ENCODE measurements at places on chromosomes 7 and 10. TPM values are rescaled to one million over a fixed set of nuclear protein-coding genes. Genes with fewer than 3 reads are reported as not detected.

KCNK18 gene
- not detected for total RNA-seq

CFTR gene
- total RNA-seq, result 0.80 TPM

ELMO1 gene
- 18.4 TPM for total RNA-seq

TDRD1 gene
- total RNA-seq, result 0.10 TPM

IRF5 gene
- total RNA-seq, result 23.4 TPM

PRKG1 gene
- 1.5 TPM for total RNA-seq

ZNF727 gene
- 1.5 TPM for total RNA-seq

FZD1 gene
- 18.7 TPM for total RNA-seq

PNLIPRP2 gene
- total RNA-seq, result not detected

HYAL4 gene
- total RNA-seq, result 2.9 TPM

PDZD8 gene
- 26.8 TPM for total RNA-seq

STK31 gene
- total RNA-seq, result 0.27 TPM

UFSP1 gene
- total RNA-seq, result 6.1 TPM

GRID2IP gene
- total RNA-seq, result 0.59 TPM

CALML5 gene
- total RNA-seq, result 5,238 TPM

NRBF2 gene
- 22.0 TPM for total RNA-seq

BMPER gene
- 0.38 TPM for total RNA-seq

CDK14 gene
- 12.7 TPM for total RNA-seq

GTF2I gene
- 191 TPM for total RNA-seq

CAV2 gene
- 70.8 TPM for total RNA-seq

CACNB2 gene
- 7.6 TPM for total RNA-seq

OR2A5 gene
- not detected for total RNA-seq

NEUROG3 gene
- total RNA-seq, result not detected

R3HCC1L gene
- 12.1 TPM for total RNA-seq

ACSM6 gene
- total RNA-seq, result 1.1 TPM

NPY4R2 gene
- total RNA-seq, result not detected

FEZF1 gene
- total RNA-seq, result not detected

CLRN3 gene
- total RNA-seq, result not detected

FAM131B gene
- total RNA-seq, result 1.4 TPM

BPGM gene
- 13.2 TPM for total RNA-seq

MYH16 gene
- not detected for total RNA-seq

TSPAN13 gene
- 16.3 TPM for total RNA-seq

TUBB8 gene
- not detected for total RNA-seq

NXPH1 gene
- total RNA-seq, result not detected

FAM13C gene
- total RNA-seq, result 7.2 TPM

PRSS37 gene
- total RNA-seq, result not detected

CTNNA3 gene
- 0.04 TPM for total RNA-seq

PDZD7 gene
- total RNA-seq, result 2.2 TPM

KIAA1549 gene
- total RNA-seq, result 0.27 TPM

CALML3 gene
- total RNA-seq, result 43.4 TPM

MALRD1 gene
- total RNA-seq, result not detected

ANKRD30A gene
- 0.11 TPM for total RNA-seq

UTF1 gene
- total RNA-seq, result not detected

PLXNA4 gene
- 5.2 TPM for total RNA-seq

ZNF425 gene
- 5.4 TPM for total RNA-seq

NACAD gene
- 1.8 TPM for total RNA-seq

NCF1 gene
- total RNA-seq, result 0.97 TPM

UNCX gene
- not detected for total RNA-seq

MACC1 gene
- total RNA-seq, result 15.7 TPM

CDHR1 gene
- total RNA-seq, result 126 TPM

CUEDC2 gene
- total RNA-seq, result 31.7 TPM

KIF11 gene
- total RNA-seq, result 4.4 TPM

PTF1A gene
- not detected for total RNA-seq

IGFBP3 gene
- total RNA-seq, result 126 TPM

ZNF273 gene
- total RNA-seq, result 61.3 TPM

SFTPA1 gene
- total RNA-seq, result not detected

Measured in lower leg skin (tissue), 4 donors.